T-helper 22 cell (primary cell): ENCODE measurements at places on chromosomes 6 and 20.
A peak's percentile ranks its signal among the peaks of the same experiment; 100 is the strongest.

GRCh38 chr20:19527509-19527908, 230.5 kb upstream of the RIN2 start:
- DNase-seq = no peak

DNA sequence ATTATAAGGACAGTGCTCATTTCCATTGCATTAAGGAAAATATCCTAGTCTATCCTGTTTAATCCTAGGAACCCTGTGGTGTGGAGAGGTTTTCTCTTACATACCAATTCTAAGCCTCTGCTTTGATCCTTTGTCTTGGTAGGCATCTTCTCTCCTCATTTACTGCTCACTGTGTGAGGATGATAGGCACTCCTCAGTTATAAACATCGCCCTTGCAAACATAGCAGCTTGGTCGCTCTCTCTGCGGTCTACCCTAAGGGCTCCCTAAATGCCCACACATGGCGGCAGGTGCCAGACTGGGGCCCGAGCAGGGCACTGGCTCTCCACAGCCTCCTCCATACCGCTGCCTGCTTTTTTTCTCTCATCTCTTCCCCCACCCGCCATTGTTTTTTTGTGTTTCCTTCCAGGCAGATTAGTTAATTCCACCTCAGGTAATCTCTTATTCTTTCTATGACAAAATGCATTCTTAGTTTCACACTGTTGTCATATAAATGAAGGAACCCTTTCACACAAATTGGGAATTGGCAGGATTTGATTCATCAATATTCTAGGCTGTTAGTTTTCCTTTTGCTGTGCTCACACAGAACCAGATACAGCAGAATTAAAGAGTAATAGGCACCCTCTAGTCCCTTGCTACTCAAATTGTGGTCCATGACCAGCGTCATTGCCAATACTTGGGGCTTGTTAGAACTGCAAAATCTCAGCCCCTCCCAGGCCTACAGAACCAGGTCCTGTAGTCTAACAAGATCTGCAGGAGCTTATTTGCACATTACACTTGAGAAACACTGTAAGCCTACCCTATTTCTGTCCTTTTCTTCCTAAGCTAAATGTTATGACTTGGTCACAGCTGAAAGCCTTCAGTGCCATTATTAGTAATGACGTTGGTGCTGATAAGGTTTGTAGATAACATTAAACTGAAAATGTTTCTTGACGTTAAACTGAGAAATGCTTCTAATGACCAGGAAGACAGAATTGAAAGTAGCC, 36.3 kb downstream of the CARMIL1 start:
- DNase-seq = no peak

- no peak for DNase-seq
Measured at GRCh38 chr6:6581054-6581453, 7.5 kb upstream of the LY86 start.

DNA sequence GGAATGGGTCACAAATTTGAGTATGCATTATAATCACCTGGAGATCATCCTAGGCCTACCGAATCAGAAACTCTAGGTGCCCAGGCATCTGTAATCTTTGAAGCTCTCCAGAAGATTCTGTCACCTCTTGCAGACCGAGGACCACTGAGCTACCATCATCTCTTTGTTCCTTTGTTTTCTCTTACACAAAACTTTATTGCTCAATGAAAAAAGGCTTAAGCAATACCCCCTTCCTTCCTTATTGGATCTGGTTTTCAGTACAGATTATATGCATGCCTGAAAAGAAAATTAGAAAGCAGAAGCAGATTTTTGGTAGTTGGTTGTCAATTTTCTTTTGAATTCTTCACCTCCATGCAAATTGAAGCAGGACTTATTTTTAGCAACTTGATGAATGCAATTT, 31.3 kb downstream of the STX11 start:
- DNase-seq = no peak

DNA sequence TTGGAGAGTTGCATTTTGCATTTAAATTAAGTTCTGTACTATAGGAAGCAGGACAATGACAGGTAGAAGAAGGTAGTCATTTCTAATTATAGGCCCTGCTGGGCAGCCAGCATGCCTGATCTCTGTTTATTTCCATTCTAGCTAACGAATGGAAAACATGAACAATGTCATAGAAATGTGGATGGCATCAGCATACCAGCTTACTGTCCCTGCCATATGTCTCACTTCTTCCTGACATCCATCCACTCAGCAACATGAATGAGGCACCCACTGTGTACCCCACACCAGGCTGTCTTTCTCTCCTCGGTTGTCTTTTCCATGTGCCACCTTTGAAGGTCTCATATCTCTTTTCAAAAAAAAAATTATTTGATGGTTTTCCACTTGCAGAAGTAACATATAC, 11.1 kb downstream of the ADTRP start:
- DNase-seq = no peak

- no peak for DNase-seq
Measured at GRCh38 chr6:29967379-29968010, 25.2 kb downstream of the HLA-A start.

DNA sequence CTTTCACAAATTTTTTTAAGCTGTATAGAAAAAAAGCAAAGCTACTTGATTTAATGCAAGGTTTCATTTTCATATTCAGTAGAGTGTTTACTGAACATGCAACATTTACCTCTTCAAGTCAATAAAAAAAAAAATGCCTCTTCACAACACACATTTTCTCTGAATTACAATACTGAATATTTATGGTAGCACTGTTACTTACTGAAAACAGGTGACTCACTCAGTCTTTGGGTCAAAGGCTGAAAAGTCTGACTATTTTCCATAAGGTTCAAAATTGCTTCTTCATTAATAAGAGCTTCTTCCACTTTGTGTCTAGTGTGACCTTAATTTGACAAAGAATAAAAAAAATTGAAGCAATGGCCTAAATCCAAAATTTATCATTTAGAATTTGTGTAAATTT, 101.9 kb downstream of the REV3L start:
- no peak for DNase-seq

GRCh38 chr20:44969300-44969894, 3.1 kb downstream of the STK4 start:
- no peak for DNase-seq

- no peak for DNase-seq
Measured at GRCh38 chr6:93017213-93017612, 402.1 kb downstream of the EPHA7 start.

DNA sequence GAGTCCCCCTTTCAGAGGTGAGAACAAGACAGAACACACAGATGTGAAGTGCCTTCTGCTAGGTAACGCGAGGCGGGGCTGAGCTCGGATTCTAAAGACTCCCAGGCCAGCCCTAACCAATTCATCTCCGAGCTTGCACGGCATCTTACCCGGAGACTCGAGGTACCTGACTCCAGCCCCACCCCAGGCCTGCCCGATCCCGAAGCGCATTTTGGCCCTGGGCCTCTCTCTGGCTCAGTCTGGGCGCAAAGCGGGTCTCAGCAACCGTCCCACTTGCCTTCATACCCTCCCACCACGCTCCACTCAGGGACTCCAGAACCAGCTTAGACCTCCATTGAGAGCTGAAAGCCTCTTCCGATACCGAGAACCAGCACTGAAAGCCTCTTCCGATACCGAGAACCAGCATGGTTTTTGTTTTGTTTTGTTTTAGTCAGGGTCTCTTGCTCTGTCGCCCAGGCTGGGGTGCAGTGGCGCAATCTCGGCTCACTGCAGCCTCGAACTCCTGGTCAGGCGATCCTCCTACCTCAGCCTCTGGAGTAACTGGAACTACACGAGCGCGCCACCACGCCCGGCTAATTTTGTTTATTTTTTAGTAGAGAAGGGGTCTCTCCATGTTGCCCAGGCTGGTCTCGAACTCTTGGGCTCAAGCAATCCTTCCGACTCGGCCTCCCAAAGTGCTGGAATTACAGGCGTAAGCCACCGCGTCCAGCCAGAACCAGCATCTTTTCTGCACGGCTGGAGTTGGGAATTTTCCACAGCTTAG, 557 bp upstream of the DYNLRB1 start:
- DNase-seq = peak; percentile 62

DNA sequence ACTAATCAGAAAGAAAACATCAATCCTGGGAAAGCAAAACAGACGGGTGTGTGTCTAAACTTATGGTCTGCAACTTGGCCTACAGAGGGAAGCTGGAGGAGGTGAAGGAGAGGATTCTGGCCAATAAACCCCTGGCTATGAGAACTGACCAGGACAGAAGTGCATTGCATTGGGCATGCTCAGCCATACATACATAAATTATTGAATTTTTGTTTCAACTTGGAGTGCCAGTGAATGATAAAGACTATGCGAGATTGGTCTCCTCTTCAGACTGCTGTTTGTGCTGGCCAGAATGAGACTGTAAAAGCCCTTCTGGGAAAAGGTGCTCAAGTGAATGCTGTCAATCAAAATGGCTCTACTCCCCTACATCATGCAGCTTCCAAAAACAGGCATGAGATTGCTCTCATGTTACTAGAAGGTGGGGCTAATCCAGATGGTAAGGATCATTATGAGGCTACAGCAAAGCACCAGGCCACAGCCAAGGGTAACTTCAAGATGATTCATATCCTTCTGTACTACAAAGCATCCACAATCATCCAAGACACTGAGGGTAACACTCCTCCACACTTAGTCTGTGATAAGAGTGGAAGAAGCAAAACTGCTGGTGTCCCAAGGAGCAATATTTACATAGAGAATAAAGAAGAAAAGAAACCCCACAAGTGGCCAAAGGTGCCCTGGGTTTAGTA, 17.4 kb downstream of the ADNP start:
- DNase-seq = no peak

DNA sequence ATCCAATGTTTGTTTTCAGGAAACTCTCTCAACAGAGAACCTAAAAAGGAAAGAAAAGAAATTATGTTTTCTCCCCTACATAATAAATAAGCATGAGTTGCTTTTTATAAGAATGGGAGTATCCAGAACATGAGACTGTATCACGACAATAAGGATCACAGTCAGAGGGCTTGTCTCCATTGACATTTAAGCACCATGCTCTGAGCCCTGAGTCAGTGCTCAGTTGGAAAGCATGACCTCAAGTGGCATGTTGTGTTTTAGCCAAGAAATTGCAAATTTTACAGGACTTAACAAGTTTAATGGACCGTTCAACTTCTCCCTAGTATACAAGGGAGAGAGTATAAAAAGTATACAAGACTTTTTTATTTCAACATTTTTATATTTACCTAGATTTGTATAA, 431.6 kb downstream of the GJA1 start:
- no peak for DNase-seq

DNA sequence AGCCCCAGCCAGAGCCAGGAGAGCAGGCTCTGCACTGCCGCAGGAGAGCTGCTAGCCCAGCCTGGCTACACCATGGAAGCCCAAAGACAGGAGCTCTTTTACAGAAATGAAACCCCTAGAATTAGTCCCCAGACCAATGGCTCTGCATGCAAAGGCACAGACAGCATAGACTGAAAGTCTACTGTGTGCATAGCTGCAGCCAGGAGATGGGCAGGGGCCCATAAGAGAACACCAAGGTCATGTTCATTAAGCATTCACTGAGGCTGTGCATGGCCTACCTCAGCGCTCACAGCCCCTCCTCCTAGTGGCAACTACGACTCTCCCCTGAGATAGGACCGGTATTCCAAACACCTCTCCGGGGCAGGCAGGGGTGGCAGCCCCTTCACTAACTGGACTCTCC, 34.9 kb downstream of the SNX5 start:
- no peak for DNase-seq

- no peak for DNase-seq
Measured at GRCh38 chr6:130742131-130742681, 85.0 kb upstream of the SMLR1 start.

DNA sequence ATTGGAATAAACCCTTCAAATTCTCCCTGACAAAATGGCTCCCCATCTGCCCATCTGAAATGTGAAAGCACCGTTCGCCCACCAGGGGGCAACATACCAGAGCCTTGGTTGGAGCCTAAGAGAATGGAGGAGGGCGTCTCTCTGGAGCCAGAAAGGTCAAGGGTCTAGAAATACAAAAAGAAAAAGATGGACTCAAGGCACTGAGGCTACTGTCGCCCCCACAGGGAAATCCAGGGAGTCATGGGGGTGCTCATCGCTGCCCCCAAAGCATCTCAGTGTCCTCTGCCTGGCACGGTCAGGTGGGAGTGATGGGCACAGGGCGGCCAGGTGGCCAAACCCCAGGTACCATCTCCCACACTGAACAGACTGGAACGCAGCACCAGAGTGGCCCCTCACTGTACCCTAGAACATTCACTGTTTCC, 136.3 kb downstream of the ZMYND8 start:
- DNase-seq = no peak

DNA sequence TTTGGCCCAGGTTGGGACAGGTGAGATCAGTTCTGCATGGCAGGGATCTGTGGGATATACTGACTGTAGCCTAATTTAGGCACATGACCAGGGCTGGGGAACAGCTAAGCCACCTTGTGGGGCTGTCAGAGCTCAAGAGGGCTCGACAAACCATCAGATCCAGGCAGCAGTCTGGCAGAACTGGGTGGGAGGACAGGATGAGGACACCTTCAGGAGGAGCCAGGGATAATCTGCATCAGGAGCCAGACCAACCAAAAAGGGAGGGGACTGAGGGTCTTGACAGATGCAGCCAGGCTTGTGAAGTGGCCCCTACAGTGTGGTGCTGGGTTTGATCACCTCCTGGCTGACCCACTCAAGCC, 123.4 kb downstream of the MAFB start:
- DNase-seq = no peak

DNA sequence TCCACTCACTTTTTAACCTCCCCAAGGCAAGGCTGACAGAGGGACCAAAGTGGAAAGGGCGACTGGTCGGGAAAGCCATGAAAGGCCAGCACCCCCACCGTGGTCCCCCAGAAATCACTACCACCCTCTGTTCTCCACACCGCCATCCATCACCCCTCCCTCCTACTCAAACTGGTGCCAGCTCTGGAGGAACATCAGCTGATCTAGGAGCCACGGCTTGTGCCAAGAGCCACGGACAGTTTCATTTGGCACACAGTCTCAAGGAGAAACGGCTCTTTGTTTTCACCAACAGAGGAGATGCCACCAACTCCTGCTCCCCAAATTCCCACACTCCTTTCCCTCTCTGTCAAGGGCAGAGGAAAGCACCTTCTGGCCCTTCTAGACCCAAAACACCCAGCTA, 26.0 kb downstream of the TBC1D7 start:
- DNase-seq = no peak

- no peak for DNase-seq
Measured at GRCh38 chr20:41200446-41201202, 63.3 kb downstream of the PLCG1 start.
